Bronchial epithelial cell (primary cell): ENCODE measurements at places on chromosomes 2 and 18. TPM values are rescaled to one million over a fixed set of nuclear protein-coding genes. Genes with fewer than 3 reads are reported as not detected.

The EML4 gene
- total RNA-seq, result 26.3 and 31.9 TPM in 2 replicates

The IL36A gene
- 6.3 and 11.5 TPM in 2 replicates for total RNA-seq

The KANSL1L gene
- total RNA-seq, result 8.7 and 10.2 TPM in 2 replicates

The MAPRE3 gene
- total RNA-seq, result 1.6 and 2.8 TPM in 2 replicates

The HRH4 gene
- under 0.01 and 0.13 TPM in 2 replicates for total RNA-seq

The TMEM247 gene
- total RNA-seq, result not detected in 2 replicates

The FZD7 gene
- 1.8 and 2.3 TPM in 2 replicates for total RNA-seq
